DMS79 treated with DMSO at 0.1 percent for 48 hours (cell line): ENCODE measurements at places on chromosomes 5 and 9.
A peak's percentile ranks its signal among the peaks of the same experiment; 100 is the strongest.

DNA sequence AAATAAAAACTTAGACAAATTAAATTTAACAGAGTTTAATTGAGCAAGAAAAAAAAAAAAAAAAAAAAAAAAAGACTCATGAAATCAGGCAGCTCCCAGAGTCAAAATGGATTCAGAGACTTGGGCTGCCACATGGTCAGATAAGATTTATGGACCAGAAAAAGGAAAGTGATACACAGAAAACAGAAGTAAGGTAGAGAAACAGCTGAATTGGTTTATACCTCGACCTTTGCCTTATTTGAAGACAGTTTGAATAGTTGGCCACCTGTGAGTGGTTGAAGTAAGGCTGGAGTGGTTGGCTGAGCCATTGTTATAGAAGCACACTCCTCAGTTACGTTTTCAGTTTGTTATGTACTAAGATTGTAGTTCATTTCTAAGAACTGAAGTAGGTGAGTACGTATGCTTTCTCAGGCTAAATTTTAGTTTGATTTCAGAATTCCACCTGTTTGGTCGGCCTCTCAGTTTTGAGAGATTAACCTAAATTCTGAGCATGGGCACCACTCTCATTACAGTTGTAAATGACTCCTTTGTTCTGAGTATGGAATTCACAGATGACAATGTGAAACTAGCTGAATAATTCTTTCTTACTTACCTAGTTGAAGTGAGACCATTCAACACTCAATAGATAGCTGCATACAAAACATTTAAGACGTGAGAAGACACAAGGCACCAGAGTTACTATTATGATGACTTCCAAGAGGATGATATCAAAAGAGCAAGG lies 149.0 kb downstream of the AOPEP start:
- DNase-seq: no peak

DNA sequence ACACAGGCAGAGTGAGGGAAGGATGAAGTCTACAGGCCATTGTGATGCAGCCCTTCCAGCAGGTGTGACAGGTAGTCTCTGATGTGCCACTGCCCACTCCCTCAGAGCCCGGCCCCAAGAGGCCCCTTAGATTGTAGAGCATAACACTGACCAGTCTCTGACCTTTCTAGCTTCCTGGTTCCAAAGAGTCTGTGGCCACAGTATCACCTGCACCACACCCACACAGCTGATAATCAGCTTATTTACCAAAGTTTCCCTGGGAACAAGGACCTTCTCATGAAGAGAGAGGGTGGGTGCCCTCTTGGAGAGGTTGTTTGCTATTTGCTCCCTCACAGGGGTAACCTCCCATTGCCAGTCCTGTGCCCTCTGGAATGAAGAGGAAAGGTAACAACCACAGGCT lies 11.0 kb upstream of the ACER2 start:
- no peak for DNase-seq

- DNase-seq: no peak
Measured at GRCh38 chr5:121719255-121719654, 132.4 kb upstream of the FTMT start.

DNA sequence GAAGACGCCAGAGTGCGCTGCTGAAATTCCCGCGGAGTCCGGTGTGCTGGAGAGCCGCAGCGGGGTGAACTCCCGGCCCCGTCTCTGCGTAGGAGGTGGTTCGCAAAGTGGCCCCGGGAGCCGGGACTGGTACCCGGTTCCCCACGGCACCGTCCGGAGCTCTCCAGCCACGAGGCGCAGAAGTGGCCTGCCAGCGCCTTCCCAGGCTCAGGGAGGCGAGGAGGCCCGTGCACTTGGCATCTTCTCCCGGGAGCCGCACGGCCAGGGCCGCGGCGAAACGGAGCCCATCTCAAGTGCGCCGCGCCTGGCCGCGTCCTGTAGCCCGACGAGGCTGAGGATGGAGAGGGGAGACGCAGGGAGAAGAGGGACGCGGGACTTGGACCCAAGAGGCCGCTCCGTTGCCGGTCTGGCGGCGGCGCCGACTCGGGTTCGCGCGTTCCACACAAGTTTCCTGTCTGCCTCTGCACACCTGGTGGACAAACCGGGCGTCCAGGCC lies 1.1 kb upstream of the IRX1 start:
- no peak for DNase-seq

- DNase-seq: no peak
Measured at GRCh38 chr5:164027738-164028137, 522.3 kb downstream of the MAT2B start.

GRCh38 chr5:98768960-98769209 lies 4.6 kb upstream of the RGMB start:
- no peak for DNase-seq

DNA sequence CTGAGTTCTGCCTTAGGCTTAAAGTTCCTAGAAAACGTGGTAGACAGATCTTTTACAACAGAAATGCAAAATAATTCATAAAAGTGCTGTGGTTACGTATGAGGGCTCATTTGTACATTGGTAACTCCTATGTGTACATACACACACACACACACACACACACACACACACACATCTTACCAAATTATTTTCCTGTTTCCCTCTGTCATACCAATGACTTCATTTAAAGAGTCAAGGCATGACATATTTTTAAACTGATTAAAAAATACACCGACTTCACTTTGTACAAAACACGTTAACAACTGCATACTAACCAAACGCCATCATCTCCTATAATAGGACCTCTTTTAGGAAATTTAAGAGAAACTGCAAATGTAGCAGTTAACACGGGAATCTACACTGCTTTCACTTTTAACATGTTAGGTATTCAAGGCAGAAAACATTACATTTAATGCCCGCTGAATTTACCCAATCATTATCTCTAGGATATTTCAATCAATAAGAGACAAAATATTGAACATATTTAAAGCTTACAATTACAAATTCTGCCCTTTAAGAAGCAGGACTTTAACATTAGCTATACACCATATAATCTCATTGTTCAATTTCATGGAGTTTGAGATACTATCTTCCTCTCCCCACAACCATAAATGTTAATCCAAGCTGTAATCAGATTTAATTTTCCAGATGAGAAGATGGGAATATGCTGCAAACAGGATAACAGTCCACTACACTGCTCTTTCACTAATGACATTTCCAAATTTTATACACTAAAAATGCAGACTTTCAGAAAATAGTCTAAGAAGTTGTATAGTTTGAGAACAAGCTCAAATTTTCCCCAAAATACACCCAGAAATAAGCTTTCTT lies 133.1 kb downstream of the DENND1A start:
- DNase-seq: no peak

DNA sequence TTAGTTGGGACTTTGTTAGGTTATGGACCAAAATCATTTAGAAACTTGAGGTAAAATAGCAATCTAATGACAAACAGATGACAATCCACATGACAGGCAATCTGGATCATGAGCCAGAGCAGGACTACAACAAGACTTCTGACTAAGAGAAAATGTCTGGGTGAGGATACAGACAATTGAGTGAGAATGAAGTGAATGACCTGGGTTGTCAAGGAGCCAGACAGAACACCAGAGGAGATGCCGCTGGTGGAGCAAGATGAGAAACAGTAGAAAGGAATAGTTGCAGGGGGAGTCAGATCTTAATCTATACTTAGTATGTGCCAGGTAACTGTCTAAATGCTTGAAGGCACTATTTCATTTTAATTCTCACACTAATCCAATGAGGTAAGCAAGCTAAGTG lies 277.8 kb downstream of the PRELID2 start:
- no peak for DNase-seq

- no peak for DNase-seq
Measured at GRCh38 chr5:140882591-140882899, 621 bp downstream of the PCDHA13 start.

DNA sequence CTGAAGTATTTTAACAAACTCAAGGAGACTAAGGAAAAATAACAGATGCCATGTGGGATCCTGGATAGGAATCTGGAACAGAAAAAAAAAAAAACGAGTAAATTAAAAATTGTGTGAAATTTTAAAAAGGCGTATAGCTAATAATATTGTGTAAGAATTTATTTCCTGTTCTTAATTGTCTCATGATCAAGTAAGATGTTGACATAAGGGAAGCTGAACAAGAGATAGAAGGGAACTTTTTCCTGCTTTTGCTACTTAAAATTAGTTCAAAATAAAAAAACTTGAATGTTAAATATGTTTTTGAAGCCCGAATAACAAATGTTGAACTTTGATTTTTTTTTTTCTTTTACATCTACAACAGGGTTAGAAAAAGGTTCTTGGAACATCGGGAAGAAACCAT lies 10.5 kb downstream of the SNAPC3 start:
- no peak for DNase-seq

DNA sequence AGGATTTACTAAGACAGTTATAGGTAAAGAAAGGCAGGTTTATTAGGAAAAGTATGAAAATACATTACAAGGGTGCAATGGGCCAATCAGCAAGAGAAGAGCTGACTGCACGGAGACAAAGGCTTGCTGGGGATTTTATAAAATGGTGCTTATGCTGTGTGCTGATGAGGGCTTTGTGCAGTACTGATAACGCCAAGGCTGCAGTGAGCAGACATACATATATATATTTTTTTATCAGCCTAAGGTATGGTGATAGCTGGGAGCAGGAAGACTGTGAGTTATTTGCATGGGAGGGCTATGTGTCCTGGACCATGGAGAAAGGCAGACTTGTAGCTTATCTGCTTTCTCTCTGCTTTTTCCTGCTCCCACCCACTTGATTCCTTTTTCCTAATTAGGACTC lies 208.1 kb upstream of the ACTBL2 start:
- DNase-seq: no peak

DNA sequence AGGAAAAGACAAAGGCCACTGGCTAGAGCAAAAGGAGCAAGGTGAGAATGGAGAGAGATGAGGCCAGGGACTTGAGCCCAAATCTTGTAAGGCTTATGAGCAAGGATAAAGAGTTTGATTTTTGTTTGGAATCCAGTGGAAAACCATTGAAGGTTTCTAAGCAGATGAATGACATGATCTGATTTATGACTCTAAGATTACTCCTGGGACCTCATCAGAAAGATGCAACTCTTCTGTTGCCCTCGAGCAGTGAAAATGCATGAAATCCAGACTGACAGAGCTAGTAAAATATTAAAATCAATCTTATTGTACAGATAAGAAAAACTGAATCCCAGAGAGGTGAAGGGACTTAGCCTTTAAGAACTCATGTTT lies 677 bp downstream of the MFAP3 start:
- DNase-seq: no peak

DNA sequence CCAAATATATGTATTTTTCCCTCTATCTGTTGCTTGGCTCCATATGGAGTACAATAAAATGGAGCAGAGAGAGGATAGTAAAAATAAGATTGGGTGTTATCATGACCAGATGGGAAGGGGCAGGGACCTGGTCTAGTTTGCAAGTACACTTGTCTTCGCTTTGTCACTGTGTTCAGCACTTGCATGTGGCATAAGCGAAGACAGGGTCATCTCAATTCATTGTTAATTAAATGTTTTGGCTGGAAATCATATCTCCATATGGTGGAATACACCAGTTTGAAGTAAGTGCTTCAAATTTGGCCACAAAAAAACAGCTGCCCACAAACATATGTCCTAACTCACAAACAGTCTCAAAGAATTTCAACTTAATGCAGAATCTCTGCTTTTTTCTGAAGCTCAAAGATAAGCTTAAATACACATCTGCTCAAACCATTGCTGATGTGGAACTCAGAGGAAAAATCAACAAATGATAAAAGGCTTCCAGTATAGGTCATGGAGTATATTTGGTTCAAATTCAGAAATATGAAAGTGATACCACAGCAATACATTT lies 865.4 kb downstream of the TLE4 start:
- no peak for DNase-seq

DNA sequence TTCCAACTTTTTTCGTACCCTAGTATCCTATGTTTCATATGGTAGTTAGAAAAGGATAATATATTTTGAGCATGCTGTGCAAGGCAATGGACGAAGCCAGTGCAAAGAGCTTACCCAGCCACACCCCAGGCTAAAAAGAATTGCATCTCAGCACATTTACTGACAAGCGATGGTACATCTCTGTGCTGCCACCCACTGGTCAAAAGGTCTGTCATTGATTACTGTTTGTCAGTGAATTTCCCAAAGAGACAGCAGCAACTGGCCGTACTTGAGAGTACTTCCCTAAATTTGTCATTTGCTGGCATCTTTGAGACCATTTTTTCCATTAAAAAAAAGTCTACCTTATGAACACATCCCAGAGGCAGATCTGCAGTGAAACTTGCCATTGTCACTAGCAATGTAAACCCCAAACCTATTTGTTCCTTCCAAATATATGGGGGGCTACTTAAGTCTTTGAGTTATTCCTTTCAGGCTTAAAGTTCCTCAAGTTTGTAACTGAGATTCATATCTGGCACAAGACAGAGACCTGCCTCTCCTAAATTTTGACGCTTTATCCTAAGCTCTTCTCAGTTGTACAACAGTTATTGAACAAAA lies 184.3 kb downstream of the CTNND2 start:
- DNase-seq: no peak

DNA sequence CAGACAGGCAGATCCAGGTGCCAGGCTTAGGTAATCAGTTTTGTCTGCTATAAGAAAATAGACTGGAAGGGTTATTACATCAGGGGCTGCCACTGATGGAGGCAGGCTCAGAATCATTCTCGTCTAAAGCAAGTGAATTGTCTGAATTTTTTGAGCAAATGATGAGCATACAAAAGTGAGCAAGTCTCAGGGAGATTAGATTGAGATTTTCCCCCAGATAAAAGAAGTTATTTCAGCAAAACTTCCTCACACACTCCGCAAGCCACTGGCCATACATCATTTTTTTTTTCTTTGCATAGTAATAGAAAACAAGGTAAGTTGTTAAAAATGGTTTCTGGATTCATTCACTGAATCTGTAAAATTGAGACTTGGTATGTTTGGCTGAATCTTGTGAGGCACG lies 52.9 kb downstream of the ZNF462 start:
- DNase-seq: no peak

DNA sequence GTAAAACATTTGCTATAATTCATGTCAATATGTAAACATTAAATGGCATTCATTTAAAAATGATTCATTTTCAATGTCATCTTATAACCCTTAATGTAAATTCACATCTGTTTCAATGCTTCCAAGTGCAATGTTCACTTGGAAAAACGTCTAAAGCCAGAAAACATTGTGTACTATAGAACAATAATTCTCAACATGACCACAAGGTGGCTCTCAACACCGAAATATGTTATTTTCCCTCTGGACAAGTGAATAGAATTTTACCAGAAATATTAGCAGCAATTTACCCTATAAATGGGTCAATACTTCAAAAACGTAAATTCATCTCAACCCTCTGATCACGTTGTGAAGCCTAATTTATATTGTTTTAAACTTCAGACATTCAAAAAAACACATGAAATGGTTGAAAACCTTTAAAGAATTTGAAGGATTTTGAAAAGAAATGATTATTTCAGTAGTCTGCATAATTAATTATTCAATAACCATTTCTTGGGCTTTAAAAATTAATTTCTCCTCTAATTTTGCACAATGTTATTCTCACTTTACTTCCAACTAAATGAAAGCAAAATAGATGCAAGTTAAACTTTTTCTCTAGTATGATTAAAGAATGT lies 11.0 kb downstream of the CDH10 start:
- peak; percentile 27 for DNase-seq
